ENCODE measurements at places on chromosomes 1 and 21.

- no peak for DNase-seq
Observed at GRCh38 chr1:27057801-27058625, 45.4 kb upstream of the TENT5B start.

GRCh38 chr1:59645893-59646292 lies 168.9 kb upstream of the HOOK1 start:
- no peak for DNase-seq

GRCh38 chr1:238404921-238405320 lies 514.2 kb upstream of the ZP4 start:
- no peak for DNase-seq

DNA sequence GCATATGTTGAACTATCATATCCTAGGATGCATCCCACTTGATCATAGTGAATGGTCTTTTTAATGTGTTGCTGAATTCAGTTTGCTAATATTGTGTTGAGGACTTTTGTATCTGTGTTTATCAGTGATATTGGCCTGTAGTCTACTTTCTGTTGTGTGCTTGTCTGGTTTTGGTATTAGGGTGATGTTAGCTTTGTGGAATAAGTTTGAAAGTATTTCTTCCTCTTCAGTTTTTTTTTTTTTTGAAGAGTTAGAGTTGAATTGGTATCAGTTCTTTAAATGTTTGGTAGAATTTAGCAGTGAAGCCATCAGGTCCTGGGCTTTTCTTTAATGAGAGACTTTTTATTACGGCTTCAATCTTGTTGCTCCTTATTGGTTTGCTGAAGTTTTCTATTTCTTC lies 162.3 kb downstream of the VAV3 start:
- DNase-seq = no peak

DNA sequence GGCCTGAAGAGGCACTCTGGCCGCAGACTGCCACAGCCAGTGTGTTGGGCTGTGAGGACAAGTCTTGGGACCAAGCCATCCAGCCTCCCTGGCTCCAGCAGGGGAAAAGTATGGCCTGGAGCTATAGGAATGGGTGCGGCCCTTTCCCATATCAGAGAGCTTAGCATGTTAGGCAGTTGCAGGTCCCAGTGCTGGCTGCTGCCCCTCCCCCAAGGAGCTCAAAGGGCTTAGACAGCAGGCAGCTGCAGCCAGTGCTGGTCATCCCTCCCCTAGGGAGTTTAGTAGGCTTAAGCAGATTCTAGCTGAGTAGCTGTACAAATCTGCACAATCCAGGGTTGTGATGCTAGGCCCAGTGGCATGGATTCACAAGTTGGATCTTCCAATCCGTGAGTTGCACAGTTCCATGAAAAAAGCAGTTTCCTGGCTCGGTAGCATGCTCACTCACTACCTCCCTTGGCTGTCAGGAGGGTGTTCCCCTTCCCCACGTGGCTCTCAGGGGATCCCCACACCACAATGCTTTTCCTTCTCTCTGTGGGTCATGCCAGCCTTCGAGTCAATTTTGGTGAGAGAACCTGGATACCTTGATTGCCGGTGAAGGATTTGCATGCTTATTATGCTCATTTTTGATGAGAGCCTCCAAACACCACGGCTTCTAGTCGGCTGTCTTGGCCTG lies 1490.8 kb downstream of the BRINP3 start:
- DNase-seq = no peak

DNA sequence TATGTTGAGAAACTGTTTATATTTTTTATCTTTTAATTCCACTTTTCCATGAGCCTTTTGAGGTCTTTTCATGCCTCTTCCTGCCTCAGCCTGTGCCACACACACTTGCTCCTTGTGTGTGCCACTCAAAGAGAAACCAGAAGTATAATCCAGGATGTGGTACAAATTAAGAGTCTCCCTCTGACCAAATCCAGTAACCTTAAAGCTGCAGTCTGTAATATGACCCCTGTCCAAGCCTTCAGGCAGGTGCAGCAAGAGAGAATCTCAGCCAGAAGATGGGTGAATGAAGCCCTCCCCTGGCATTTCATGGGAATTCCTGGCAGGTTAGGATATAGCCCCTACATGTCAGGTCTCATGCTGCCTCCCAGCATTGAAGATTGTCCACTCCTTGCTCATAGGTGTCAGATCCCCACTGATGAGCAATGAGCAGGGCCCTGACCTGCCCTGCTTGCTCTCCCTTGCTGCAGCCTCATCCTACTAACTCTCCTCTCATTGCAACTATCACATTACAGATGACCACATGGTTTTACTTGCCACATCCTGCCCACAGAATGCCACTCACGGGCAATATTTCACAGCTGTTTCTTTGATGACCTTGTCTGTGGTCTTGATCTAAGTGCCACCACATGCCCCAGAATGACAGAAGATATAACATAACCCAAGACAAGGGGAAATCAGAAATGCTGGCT lies 169.3 kb downstream of the SEC16B start:
- no peak for DNase-seq

GRCh38 chr1:116533429-116533820 lies 37.4 kb downstream of the CD58 start:
- no peak for DNase-seq

DNA sequence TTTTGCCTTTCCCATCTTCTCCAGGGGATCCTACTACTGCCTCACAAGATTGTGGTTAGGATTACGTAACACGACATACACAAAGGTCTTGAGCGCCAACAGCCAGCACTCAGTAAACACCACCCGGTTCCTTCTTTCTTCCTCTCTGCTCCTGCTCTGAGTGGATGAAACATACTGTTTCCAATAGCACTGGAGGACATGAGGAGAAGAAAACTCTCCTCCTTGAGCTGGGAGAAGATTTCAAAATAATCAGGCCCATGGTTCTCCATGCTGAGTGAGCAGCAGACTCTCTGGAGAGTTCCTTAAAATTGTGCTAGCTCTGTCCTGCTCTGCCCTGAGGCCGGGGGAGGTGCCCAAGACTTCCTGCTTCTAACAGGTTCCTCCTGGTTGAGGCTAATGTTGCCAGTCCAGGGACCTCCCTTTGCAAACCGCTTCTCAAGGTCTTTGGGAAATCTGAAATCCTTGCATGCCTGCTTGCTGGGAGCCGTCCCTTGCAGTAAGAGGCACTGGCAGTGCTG lies 29.4 kb upstream of the MX1 start:
- no peak for DNase-seq

GRCh38 chr21:25584833-25585676 lies 22.2 kb downstream of the MRPL39 start:
- no peak for DNase-seq

- no peak for DNase-seq
Observed at GRCh38 chr1:29948581-29948980, 712.3 kb downstream of the PTPRU start.

GRCh38 chr1:58583496-58583895 lies 6.4 kb upstream of the TACSTD2 start:
- DNase-seq = no peak

GRCh38 chr1:202871367-202871766 lies 17.6 kb downstream of the RABIF start:
- DNase-seq = no peak

GRCh38 chr21:15063081-15063813 lies 1.6 kb downstream of the NRIP1 start:
- DNase-seq = no peak

DNA sequence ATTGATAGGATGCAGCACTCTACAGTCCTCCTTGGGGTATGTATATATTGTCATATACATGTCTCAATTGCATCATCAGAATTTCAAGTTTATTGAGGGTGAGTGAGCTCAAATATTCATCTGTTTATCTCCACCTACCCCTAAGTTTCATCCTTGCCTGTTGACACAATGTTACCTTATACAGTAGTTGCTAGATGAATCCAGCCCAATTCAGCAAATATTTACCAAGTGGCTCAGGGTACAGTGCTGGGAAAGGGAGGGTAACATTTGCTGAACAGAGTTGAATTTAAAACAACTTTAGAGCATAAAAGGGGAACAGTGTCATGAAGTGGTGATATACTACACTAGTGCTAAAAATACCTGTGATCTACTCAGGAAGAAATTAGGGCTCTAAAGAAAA lies 14.4 kb downstream of the ELAVL4 start:
- no peak for DNase-seq

- no peak for DNase-seq
Observed at GRCh38 chr1:171250263-171250662, 2.0 kb downstream of the FMO1 start.

- no peak for DNase-seq
Observed at GRCh38 chr21:23858878-23859277, 1748.4 kb downstream of the MRPL39 start.

- no peak for DNase-seq
Observed at GRCh38 chr1:30668024-30668423, 55.4 kb downstream of the MATN1 start.

DNA sequence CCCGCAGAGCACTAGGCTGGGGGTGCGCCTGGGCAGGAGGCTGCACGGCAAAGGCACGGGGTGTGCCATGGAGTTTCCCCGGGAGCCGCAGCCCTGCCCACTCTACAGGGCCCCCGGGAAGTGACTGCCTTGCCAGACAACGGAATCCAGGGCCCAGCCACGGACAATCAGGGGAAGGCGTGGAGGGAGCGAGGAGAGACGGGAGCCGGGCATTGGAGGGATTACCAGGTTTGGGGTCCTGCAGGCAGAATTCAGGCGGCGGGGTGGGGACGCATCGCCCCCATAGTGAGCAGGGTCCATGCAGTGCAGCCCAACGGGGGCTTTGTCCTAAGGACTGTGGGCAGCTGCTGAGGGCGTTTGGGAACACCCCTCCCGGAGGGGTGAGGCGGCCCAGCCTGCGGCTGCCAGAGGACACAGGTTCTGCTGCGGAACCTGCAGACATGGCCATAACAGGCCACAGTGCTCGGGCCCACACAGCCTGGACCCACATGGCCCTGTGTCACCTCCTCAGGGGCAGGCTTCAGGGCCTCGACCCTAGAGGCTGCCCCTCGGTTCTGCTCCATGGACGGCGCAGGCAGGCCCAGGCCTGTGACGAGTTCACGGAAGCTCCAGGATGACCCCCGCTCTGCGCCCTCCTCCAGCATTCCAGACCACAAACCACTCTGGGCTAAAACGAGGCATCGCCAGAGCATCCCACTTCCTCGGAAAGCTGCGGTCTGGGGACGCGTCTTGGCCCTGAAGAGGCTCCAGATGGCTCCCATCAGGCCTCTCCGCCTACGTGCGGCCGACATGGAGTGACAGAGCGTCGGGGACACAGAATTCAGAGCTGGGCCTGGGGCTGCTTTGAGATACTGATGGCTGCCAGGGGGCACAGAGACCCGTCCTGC lies 54.5 kb downstream of the COL6A1 start:
- DNase-seq = no peak

GRCh38 chr1:236089046-236089773 lies 24.3 kb upstream of the NID1 start:
- no peak for DNase-seq

GRCh38 chr1:51378871-51379270 lies 48.5 kb upstream of the TTC39A start:
- peak; percentile 74 for DNase-seq

DNA sequence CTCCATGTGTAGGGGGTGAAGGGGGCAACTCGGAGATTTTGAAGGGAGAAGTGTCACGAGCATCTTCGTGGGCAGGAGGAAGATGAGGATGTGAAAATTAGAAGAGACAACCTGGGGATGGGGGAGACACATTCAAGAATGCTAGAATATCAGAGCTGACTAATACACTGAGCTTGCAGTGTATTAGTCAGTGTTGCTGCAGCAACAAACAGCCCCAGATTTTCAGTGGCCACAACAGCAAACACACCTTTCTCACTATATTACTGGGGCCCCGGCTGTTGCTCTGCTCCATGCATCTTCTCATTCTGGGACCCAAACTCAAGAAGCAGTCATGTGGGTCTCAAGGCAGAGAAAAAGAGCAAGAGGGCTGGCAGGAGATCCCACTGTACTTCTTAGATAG lies 74.8 kb upstream of the SIM2 start:
- DNase-seq = no peak

- DNase-seq = no peak
Observed at GRCh38 chr1:160216301-160216700, 11.1 kb downstream of the PEA15 start.

- no peak for DNase-seq
Observed at GRCh38 chr1:203486618-203487370, 7.2 kb upstream of the OPTC start.

- DNase-seq = no peak
Observed at GRCh38 chr21:45423968-45424853, 19.2 kb downstream of the COL18A1 start.

DNA sequence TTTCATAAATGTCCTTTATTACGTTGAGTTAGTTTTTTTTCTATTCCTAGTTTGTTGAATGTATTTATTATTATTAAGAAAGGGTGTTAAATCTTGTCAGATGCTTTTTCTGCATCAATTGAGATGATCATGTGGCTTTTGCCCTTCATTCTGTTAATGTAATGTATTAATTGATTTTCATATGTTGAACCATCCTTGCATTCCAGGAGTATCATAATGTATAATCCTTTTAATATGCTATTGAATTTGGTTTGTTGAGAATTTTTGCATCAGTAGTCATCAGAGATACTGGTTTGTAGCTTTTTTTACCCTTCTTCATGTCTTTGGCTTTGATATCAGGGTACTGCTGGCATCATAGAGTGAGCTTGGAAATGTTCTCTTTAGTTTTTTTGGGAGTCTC lies 100.0 kb downstream of the POFUT2 start:
- DNase-seq = no peak

- DNase-seq = peak; percentile 84
Observed at GRCh38 chr1:15178571-15179484, 25.3 kb downstream of the TMEM51 start.

DNA sequence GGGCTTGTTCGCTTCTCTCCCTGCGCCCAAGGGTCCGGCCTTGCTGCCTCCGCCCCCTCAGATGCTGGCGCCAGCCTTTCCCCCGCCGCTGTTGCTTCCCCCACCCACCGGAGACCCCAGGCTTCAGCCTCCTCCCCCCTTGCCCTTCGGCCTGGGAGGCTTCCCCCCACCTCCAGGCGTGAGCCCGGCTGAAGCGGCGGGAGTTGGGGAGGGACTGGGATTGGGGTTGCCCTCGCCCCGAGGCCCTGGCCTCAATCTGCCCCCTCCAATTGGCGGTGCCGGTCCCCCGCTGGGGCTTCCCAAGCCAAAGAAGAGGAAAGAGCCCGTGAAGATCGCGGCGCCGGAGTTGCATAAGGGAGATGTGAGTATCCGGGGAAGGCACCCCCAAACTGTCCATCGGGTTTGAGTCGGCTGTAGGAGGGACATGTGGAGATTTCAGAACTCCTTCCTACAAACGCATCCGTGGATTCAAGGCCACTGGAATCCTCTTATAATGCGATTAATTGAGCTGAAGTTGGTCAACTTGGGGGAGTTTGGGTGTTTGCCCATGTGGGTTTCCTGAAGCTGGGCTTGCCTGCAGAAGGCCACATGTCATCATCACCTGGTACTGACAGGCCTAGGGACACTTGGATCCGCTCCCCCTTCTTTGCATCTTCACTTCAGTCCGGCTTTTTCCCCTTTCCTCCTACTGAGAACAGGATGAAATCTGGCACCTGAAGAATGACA lies 707 bp downstream of the PRCC start:
- no peak for DNase-seq

DNA sequence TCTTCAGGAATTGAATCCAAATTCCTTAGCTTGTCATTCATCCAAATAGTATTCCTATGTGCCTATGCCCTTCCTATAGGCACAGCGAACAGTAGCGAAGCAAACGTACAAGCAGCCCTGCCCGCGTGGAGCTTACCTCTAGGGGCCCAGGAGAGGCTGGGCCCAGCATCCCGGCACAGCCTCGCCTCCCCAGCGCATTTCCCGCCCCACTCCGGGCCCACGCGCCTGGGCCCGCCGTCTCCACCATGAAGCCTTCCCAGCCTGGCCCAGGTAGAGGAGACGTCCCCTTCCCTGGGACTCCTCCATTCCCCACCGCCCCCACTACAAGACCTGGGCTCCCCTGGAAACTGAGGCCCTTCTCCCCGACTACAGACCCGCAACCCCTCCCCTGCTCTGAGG lies 245 bp upstream of the TMEM269 start:
- DNase-seq = no peak

- no peak for DNase-seq
Observed at GRCh38 chr1:178877896-178878295, 7.0 kb upstream of the ANGPTL1 start.
